NCI-H524 treated with DMSO at 0.1 percent for 48 hours (cell line): ENCODE measurements at places on chromosomes 11 and 22.

DNA sequence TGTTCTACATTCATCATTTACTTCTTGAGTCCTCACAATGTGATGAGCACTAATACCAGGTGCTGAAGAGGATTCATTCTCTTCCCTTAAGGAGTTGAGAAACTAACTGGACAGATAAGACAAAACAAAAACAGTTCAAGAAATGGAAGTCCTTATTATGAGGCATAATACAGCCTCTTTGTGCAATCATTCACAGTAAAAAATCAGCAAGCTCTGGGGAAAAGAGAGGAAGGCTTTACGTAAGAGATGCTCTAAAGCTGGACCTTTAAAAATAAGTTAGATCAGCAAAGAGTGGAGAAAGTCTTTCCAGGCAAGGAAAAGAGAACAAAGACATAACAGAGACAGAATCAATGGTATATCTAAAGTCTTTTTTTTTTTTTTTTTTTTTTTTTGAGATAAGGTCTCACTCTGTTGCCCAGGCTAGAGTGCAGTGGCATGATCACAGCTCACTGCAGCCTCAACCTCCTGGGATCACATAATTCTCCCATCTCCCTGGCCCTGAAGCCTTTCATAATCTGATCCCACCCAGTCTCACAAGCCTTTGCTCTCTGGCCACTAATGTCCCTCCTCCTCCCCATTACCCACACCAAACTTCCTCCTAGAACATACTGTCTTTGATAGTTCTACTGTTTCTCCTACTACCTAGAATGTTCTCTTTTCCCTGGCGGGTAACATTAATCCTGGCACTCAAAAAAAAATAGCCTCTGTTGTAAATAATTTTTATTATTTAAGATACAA, 40.9 kb downstream of the MRTFA start:
- DNase-seq = no peak

- no peak for DNase-seq
Observed at GRCh38 chr22:35377735-35378134, 3.2 kb upstream of the HMOX1 start.

GRCh38 chr11:107598225-107599139, 7.5 kb downstream of the ELMOD1 start:
- no peak for DNase-seq

DNA sequence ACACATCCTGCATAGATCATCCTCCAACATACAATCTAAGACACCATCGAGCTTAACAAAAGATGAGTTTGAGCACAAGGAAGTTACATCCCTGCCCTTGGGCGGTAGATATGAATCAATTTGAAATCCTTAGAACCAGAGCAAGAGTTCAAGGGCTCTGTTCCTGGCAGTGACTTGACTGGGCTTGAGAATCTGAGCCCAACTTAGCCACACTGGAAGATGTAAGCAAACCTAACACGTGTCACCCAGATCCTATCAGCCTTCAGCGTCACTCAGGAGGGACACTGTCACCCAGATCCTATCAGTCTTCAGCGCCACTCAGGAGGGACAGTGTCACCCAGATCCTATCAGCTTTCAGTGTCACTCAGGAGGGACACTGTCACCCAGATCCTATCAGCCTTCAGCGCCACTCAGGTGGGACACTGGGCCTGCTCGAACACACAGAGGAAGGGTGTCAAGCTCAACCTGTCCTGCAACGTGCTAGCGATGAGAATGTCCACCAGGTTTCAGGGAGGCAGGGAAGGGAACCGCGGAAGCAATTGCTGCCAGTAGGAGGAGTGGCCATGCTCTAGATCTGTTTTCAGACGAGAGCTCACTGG, 32.8 kb upstream of the CTSD start:
- DNase-seq = no peak

- no peak for DNase-seq
Observed at GRCh38 chr11:65563601-65564000, 5.4 kb upstream of the LTBP3 start.

GRCh38 chr22:20424932-20425565, 12.6 kb downstream of the SCARF2 start:
- no peak for DNase-seq

- peak; percentile 11 for DNase-seq
Observed at GRCh38 chr22:24758164-24758799, 16.2 kb downstream of the PIWIL3 start.

GRCh38 chr11:1784761-1785650, 21.3 kb upstream of the CTSD start:
- DNase-seq = no peak

DNA sequence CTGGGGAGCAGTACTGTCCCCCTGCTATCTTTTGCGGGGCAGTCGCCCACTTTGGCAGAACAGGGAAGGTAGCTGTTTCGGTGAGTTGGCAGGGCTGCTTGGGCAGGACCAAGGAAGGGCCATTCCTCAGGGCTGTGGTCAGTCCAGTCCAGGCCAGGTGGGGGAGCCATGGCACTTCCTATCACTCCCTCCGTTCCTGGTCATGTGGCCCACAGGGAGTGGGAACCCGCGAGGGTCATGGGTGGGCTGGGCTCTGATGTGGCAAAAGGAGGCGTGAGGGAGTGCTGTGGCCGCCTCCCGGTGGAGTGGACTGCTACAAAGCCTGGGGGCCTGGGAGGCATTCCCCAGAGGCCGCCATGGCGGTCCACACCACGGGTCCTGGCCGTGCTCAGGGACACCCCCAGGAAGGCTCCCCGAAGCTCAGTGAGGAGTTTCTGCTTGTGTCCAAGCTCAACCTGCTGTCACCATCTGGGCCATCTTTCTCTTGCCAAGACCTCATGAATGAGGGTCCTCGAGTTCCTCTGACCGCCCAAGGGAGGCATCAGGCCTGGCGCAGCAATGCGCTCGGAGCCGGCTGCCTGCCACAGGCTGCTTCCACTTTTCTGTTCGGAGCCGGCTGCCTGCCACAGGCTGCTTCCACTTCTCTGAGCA, 11.9 kb downstream of the CHID1 start:
- DNase-seq = no peak

- DNase-seq = no peak
Observed at GRCh38 chr22:31083377-31083768, 2.3 kb downstream of the SMTN start.

DNA sequence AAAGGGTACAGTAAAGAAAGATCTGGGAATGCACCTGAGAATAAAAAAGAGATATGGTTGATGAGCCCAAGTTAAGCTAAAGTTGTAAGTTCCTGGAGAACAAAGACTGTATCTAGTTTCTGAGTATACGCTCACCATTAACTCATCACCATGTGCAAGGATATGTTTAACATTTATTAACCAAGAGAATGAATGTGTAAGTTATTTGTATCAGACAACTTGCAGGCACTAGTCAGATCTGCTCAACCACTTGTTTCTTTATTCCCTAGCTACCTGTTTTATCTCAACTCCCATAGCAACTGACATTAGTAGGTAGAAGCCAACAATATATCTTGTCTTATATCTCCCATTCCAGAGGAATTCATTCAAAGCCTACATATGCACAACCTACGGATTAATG, 74.9 kb upstream of the KCNA4 start:
- no peak for DNase-seq

GRCh38 chr22:43706151-43706550, 106.0 kb downstream of the EFCAB6 start:
- no peak for DNase-seq

DNA sequence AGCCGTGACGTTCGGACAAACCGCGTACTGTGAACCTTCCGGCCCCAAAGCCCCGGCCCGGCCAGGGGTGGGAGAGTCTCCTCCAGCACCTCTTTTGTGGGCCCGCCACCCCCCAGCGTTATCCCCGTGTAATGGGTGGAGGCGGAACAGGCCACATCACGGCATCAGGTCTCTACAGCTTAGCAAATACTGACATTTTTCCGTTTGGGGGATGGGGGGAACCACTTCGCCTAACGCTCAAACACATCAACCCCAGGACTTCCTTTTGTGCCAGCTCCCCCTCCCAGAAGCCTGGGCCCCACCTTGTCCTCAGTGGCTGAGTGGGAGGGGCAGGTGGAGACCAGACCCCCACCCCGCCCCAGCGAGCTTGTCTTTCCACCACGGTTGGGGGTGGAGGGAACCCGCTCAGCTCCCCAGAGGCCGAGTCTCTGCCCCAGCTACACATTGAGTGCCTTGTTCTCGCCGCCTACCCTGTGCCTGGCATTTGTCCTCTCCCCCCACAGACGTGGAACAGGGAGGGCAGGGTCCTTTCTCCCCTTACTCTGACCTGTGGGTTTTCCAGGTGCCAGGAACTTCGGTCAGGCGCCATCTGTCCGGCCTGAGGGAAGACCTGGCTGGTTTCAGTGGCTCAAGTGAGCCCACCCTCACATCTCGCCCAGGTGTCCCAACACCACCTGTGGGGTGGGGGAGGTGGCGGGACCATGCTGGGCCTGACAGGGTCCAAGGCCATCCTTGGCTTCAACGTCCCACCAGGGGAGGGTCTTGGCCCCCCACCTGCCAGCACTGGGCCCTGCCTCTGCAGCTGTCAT, 29.6 kb downstream of the SBF1 start:
- DNase-seq = no peak

DNA sequence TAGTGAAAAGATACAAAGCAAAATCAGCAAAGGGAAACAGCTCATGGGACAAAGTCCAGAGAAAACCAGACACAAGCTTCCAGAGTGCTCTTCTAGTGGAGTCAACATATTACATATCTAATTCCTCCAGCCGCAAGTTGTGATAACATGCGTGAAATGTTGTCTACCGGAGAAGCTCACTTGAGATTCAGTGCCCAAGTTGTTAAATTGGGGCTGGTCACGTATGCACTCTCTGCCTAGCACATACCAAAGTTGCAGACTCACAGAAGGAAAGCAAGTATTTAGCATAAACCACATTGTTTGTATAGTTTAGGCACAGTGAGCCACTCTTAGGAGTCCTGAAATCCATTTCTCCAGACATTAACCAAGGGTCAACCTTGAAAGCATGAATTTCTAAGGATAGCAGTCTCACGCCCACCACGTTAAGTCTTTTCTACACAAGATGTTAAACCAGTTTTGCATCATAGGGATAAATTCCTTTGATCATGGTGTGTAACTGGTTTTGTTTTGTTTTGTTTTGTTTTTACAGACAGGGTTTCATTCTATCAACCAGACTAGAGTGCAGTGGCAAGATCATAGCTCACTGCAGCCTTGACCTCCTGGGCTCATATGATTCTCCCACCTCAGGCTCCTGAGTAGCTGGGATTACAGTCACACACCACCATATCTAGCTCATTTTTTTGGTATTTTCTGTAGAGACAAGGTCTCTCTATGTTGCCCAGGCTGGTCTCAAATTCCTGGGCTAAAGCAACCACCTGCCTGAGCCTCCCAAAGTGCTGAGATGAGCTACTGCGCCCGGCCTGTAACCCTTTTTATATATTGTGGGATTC, 39.5 kb upstream of the EP300 start:
- DNase-seq = no peak

DNA sequence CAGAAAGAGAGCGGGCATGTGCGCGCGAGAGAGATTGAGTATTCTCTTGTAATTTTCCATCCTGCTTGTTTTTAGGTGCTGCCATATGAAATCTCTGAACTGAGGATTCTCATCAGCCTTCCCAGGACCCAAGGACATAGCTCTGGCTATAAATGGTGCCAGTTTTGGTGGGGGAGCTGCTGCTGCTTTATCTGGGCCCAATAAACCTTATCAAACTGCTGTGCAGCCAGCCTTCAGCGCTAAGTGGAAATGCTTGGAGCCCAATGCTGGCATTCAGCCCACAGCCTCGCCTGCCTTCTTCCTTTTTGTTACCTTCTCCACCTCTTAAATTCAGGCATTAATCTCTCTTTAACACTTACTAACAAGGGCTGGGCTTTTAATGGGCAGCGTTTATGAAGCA, 2.4 kb upstream of the ZBTB16 start:
- no peak for DNase-seq

- no peak for DNase-seq
Observed at GRCh38 chr11:126870021-126870420, 130.5 kb downstream of the KIRREL3 start.

DNA sequence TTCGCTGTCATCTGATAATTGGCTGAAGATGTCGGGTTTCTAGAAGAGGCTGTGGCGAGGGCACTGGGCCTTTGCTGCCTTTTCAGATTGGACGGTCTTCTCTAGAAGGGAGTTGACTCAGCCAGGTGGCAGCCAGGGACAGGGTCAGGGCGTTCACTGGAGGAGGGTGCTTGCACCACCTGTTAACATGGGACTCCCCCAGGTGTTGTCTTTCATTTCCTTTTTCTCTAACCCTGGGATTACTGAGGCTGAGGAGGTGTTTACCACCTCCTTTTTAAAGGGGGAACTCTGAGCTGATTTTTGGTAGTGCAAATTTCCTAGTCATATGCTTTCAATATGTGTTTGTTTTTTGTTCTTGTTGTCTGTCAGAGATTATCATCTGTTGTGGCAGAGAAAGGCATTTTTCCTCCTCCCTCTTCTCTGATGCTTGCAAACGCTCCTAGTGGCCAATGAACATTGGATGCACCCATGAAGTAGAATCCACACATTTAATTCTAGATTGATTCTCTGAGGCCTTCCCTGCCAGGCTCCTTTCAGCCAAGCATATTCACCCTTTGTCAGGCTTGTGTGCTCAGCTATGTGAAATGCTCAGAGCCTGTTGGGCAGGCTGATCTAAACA, 54.1 kb downstream of the LDLRAD3 start:
- DNase-seq = no peak

DNA sequence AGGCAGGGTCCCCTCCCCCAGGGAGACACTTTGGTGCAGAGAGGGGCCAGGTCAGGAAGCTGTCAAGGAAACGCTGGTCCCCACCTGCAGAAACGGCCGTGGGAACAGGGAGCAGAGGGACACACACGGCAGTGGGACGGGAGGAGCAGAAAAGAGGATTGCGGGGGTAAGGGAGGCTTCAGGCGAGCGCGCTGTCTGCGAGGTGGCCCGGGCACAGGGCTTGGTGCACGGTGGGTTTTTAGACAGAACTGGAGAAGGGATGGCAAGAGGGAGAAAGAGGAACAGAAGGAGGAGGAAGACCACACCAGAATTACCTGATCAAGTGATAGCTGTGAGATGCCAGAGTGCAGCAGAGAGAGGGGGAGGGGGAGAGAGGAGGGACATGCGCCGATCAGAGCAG, 6.0 kb upstream of the KLHL35 start:
- DNase-seq = no peak

DNA sequence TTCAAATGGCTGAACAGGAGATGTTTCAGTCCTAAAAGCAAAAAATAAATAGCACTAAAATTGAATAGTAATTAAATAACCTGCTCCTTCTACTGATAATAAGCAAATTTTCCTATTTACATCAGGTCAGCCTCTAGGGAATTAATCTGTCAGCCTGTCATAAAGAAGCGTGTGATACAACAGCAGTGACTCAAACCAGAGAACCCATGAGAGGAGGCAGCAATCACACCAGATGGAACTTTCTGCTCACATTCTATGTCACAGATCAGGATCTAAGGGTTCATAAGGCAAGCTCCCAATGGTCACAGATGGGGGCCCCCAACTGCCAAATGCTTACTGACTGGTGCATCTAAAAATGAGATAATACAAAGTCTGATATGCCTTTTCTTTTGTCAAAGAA, 41.1 kb downstream of the RBFOX2 start:
- DNase-seq = peak; percentile 55
